ENCODE measurements at places on chromosomes 4 and X.

DNA sequence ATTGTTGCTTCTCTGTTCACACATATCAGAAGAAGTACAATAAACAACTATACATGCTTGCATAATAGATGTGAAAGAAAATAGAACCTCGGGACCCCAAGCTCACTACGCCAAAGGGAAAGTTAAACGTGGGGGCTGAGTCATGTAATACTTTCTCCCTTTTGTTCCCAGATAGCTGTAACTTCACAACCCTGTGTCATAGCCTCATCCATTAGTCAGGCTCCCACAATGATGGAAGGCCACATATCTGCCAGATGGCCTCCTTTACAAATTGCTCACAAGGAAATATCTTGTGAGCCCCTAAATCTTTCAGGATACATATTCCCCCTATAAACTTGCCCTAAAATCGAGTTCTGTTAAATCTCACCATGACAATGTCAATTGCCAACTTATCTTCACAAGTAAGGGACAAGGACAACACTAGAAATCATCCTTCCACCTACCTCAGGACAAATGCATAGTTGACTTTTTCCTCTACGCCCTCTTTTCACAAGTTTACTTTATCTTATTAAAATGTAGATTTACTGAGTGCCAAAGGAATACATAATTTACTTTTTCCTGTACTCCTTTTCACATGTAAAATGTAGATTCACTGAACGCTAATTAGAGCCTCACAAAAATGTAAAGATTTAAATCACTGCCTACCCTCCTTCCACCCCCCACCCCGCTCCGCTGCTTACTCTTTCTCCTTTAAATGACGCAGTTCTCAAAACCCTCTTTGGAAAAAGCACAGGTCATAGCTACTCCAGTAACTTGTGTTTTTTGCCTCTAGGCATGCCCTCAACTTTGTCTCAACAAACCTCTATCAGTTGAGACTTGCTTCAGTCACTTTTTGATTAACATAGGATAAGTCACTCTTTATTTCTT lies 477.1 kb downstream of the DTHD1 start:
- DNase-seq = no peak

GRCh38 chr4:3321295-3321889 lies 28.6 kb downstream of the RGS12 start:
- DNase-seq = no peak

GRCh38 chr4:125387770-125388169 lies 73.0 kb downstream of the FAT4 start:
- no peak for DNase-seq

GRCh38 chrX:44306356-44306755 lies 37.1 kb downstream of the EFHC2 start:
- no peak for DNase-seq

DNA sequence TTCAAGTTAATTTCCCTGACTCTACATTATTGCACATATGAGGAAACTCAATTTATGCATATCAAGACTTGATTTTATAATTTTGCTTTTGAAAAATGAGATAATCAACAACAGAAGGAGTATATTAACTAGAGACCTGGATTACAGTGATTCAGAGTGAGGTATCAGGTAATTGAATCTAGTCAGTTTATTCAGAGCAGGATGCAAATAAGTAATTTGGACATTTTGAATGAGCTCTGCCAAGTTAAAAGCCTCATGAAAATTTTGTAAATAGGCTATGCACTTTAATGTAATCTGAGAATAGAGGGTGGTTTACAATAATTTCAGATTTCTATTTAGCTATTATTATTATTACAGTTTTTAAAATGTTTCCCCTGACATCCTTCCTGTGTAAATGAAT lies 203.7 kb upstream of the EMCN start:
- no peak for DNase-seq

DNA sequence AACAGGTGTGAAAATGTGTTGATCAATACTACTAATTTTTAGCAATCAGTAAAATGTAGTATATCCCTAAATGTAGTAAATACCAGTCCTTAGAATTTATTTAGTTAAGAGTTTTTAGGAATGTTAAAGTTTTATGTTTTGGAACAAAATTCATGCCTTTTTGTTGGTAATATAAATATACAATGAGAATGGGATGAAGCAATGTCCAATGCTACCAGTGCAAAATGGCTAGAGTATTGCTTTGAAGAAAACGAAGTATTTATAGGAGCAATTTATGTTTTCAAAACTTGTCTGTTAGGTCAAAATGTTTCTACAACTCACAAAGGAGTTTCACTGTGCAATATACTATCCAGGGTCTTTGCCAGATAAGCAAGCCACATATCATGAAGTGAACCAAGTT lies 851.5 kb downstream of the PCDH18 start:
- no peak for DNase-seq

GRCh38 chr4:173748353-173748752 lies 218.3 kb upstream of the HAND2 start:
- DNase-seq = no peak

DNA sequence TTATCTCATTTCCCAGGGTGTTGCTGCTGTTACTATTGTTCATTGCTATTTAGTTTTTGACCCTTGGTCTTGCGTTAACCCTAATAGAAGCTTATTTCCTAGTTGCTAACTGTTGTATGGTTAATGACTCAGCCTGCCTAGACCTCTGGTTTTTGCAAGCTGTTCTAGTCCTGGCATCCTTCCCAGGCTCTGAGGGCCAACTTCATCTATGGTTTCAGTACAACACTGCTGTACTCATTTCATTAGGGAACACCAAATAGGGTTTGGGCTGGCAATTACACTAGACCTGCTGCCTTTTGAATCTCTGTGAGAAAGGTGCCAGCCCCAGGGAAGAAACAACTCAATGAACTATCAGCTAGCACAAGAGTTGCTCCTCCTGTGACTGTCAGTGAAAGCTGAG lies 59.6 kb downstream of the DCX start:
- no peak for DNase-seq

- no peak for DNase-seq
These were observed 1673.8 kb upstream of the AGA start for GRCh38 chr4:179116011-179116410.

GRCh38 chr4:4289941-4290850 lies at the start of the genes LYAR and ZBTB49:
LYAR (minus strand) TSS chr4:4290154; CDS start chr4:4283742, 6,412 bp downstream.
ZBTB49 (plus strand) TSS chr4:4290251; CDS start chr4:4299946, 9,695 bp downstream.
- DNase-seq = peak; percentile 93

DNA sequence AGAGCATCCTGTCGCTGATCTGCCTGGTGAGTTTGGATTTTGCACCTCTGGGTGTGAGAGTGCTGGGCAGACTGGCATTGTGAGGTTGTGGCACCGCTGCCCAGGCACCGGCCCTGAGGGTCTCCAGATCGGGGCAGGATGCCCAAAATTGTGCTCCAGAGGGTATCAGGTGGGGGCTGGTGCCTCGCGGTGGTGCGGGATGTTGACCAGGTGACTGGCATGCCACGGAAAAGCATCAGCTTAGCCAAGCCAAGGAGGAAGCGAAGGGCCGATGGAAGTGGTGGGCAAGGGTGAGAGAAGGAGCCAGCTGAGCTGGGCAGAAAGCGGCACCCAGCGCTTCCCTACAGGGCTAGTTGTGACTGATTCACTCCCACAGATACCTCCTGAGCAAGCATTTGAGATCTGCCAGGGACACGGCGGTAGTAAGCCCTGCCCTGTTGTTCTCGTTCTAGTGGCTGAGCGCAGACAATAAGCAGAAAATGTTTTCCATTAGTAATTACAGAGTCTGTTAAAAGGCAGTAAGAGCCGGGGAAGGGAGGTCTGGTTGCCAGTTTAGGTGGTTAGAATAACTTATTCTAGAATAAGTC lies 809 bp downstream of the ZFP92 start:
- no peak for DNase-seq

DNA sequence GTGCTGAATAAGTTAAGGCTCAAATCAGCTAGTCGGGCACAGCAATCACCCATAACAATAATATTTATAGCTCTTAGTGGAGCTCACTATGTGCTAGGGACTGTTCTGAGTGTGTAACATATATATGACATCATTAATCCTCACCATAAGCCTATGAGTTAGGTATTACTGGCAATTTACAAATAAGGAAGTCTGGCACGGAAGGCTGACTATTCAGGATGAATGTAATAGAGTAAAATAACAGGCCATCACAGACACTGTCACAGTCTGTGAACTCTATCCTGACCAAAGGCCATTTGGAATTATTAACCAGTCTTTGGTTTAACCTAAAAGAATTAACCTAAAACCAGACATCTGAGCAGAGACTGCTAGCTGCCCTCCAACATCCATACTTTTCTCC lies 119.3 kb downstream of the C4orf51 start:
- DNase-seq = no peak

GRCh38 chrX:47502316-47503125 lies 19.5 kb upstream of the ZNF41 start:
- no peak for DNase-seq

GRCh38 chr4:22532896-22533295 lies 17.0 kb upstream of the ADGRA3 start:
- DNase-seq = no peak

GRCh38 chr4:124833831-124834505 lies 121.4 kb upstream of the ANKRD50 start:
- no peak for DNase-seq

GRCh38 chr4:5824635-5825034 lies 68.3 kb downstream of the CRMP1 start:
- no peak for DNase-seq

DNA sequence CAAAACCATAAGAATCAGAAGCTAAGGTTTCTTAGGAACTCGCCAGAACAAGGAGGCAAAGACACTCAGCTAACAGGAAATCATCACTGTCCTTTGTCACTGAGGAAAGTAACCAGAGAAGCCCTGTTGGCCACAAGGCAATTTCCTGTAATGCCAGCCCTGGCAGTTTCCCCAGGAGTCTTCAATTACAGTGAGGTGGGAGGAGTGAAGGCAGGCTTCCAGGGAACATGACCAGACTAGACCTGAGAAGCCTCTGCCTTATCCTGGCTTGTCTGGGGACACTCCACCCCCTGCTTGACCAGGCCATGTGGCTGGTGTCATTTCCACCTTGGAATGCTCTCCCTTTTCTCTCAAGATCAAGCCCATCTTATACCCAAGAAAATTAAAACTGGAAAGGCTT lies 125.3 kb downstream of the COL4A6 start:
- no peak for DNase-seq

GRCh38 chrX:31376408-31377022 lies 304.7 kb upstream of the FTHL17 start:
- no peak for DNase-seq

DNA sequence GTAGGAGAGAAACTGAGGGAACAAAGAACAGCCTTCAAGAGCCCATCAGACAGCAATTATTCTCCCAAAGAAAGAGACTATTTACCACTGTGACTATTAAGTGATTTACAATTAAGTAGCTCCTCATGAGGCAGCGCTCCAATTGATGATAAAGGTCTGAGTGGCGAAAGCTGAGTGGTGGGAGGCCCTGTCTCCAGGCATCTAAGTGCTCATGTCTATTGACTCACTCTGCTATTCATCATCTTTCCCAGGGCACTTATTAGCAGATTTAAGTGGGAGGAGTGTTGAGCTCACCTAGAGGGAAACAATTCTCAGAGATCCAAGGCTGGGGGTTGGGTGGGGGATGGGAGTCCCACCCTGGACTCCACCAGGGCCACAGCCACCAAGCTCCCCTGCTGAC lies 23.3 kb downstream of the AMER1 start:
- no peak for DNase-seq

DNA sequence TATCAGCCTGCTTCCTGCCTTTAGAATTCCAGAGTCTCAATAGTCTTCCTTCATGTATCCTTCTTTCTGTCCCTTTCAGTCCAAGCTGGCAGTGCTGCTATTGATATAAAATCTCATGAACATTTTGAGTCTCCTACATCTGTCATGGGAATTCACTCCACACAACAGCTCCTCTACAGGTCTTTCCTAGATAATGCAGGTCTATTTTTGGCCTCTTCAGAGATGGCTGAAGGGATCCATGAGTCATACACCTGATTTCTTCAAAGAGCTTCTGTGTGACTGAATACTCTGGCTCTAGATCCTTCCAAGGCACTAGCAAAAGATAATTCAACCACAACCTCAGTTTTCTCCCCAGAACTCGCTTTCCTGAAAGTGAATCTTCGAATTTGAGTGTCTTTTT lies 115.4 kb downstream of the STPG2 start:
- no peak for DNase-seq

- no peak for DNase-seq
These were observed 509.7 kb downstream of the SMARCA1 start for GRCh38 chrX:129013574-129013973.

DNA sequence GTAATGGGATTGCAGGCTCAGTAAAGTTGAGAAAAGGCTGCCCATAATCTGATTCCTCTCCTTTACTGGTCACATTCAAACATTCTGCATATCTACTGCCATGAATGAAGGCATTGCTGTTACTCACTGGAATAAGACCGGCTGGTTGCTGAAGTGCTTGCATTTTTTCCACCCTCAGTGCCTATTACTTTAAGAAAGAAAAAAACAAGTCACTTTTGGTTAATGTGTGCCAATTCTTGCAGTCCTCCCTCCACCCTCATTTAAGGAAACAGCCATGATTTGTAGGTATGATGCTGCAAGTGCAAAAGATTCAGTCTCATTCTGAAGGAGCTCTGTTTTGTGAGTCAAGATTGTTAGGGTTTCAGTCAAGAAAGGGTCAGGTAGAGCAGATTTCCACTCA lies 94.9 kb downstream of the EMCN start:
- no peak for DNase-seq

GRCh38 chr4:6192245-6192644 lies 8.1 kb downstream of the JAKMIP1 start:
- no peak for DNase-seq

- peak; percentile 56 for DNase-seq
These were observed 441.9 kb downstream of the INPP4B start for GRCh38 chr4:142404191-142404611.

- DNase-seq = no peak
These were observed 329.2 kb upstream of the EPHA5 start for GRCh38 chr4:65999518-65999871.

DNA sequence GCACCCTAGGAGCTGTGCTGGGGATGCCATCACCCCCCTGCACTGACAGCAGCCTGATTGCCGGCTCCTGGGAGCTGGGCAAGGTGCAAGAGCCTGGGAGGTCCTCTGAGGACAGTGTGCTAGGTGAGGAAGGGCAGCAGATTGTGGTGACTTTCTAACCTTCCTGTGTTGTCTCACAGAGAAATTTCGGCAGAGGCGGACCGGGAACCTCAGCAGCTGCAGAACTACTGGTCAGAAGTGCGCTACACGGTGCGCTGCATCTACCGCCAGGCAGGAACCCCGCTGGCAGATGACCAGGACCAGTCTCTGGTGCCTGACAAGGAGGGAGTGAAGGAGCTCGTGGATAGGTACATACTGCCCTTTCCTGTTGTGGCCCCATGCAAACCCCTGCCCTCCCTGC lies 89.8 kb downstream of the FAM193A start:
- no peak for DNase-seq

- DNase-seq = peak; percentile 23
These were observed 2.5 kb upstream of the HTRA3 start for GRCh38 chr4:8267077-8267476.

GRCh38 chrX:12488771-12489170 lies 302.4 kb upstream of the PRPS2 start:
- no peak for DNase-seq

DNA sequence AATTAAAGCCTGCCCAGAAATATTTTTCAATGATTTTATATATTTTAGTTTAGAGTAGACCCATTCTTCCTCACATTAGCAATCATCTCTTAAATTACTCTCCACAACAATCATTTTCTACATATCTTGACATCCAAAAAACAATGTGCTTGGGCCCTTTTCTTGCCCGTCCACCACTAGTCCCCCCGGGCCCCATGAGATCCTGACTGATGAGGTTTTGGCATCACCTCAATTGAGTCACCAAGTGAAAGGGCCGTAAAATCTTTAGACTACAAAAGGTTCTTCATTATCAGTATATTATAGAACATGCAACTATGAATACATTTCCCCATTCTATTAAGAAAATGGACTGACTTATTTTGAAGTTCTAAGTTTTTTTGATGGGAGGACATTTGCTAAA lies 4.0 kb upstream of the CDKL2 start:
- no peak for DNase-seq

GRCh38 chrX:133943507-133943906 lies 41.9 kb downstream of the GPC3 start:
- DNase-seq = no peak

Data from stimulated activated CD4-positive, alpha-beta T cell treated with anti-CD3 and anti-CD28 coated beads, Interleukin-15, amount 100 ng/mL, for 48 hours (primary cell).